ENCODE measurements at places on chromosomes 4 and X.

DNA sequence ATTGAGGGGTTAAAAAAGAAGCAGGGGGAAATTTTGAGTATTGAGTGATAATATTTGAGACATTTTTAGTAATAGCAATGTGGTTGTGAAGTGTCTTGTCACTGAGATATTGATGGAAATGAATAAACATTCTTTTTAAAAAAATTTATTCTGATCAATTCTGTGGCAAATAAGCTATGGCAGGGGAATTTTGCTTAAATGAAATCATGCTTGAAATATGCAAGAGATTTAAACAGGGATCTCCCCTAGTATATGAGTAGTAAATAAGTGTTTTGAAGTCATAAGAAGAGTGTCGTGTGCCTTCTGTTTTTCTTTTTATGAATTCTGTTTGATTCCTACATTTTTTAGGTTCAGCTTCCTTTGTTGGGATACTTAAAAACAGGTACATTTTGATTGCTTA, 23.2 kb downstream of the IL15 start:
- DNase-seq: no peak

GRCh38 chr4:162874748-162875147, 291.9 kb downstream of the NAF1 start:
- DNase-seq: no peak

- no peak for DNase-seq
Observed at GRCh38 chrX:65689377-65689776, 21.9 kb downstream of the MSN start.

DNA sequence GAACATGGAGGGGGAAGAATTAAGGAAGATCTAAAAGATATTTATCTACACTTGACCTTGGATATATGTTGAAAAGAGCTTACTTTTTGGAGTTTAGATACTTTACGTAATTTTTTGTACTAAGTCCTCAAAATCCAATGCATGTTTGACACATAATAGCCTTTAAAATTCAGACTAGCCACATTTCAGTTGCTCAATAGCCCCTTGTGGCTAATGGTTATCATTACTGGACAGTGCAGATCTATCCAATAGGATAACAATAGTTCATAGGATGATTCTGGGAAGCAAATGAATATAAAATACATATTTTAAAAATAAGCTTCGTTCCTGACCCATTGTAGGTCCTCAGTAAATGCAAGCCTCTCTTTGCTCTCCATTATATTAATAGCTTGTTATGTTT, 13.8 kb downstream of the AP1AR start:
- no peak for DNase-seq

- DNase-seq: no peak
Observed at GRCh38 chr4:14091966-14092365, 464.4 kb upstream of the BOD1L1 start.
